ENCODE measurements at places on chromosomes 4 and X. TPM values are rescaled to one million over a fixed set of nuclear protein-coding genes. Genes with fewer than 3 reads are reported as not detected.
A peak's percentile ranks its signal among the peaks of the same experiment; 100 is the strongest.

DNA sequence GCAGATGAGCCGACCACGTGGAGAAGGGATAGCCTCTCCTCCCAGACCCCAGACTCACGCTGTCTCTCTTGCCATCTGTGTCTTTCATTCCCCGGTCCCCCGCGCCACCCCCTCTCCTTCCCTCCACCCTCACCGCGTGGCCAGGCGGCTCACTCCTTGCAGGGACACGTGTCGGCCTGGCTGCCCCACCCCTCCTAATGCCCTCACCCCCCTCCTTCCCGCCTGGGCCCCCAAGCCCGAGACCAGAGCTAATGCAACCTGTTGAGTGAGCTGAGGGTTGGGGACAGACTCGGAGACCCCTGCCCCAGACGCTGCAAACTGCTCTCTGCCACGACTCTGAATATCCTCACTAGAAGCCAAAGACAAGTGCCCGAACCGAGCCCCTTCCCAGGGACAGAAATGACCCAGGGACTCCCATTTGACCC lies 1.8 kb downstream of the SLC38A5 start:
- peak; percentile 61 for DNase-seq
- H3K4me3 ChIP-seq = peak overlapping the region; percentile 93
- peaks cover 38% of the 10 kb centered on the region for H3K4me1 ChIP-seq
- peak overlapping the region; percentile 92 for H3K27ac ChIP-seq

- H3K36me3 ChIP-seq = peaks cover 3% of the 10 kb centered on the region
- peak overlapping the region; percentile 8 for H3K27ac ChIP-seq
- H3K4me3 ChIP-seq = peak overlapping the region; percentile 72
- H3K27me3 ChIP-seq = peaks cover 58% of the 10 kb centered on the region
- peak; percentile 95 for DNase-seq
Measured at GRCh38 chr4:13548984-13549546, 4.8 kb upstream of the NKX3-2 start.

DNA sequence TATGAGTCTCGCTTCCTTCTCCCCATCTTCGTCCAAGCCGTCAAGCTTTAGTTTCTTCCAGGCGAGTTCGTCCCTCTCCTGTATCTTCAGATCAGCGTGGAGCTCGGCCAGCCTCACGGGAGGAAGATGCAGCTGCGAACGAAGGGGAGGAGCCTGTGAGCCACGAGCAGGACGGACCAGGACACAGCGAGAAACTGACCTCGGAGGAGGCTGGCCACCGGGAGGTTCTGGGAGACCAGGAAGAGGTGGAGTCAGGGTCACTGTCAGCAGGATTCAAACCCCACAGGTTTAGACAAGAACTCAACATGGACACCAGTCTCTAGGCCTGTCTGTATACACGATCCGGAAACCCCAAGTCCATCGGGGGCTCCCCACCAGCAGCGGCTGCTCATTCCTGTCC lies 7.3 kb downstream of the LRPAP1 start:
- H3K4me1 ChIP-seq = peaks cover 12% of the 10 kb centered on the region
- H3K27ac ChIP-seq = no peak overlapping the region
- DNase-seq = no peak
- peaks cover 6% of the 10 kb centered on the region for H3K36me3 ChIP-seq
- H3K27me3 ChIP-seq = no peaks in the 10 kb centered on the region

GRCh38 chr4:182294451-182294850 lies 51.2 kb downstream of the TENM3 start:
- no peaks in the 10 kb centered on the region for H3K4me1 ChIP-seq
- no peaks in the 10 kb centered on the region for H3K36me3 ChIP-seq
- H3K4me3 ChIP-seq = no peak overlapping the region
- H3K27me3 ChIP-seq = no peaks in the 10 kb centered on the region
- DNase-seq = no peak

DNA sequence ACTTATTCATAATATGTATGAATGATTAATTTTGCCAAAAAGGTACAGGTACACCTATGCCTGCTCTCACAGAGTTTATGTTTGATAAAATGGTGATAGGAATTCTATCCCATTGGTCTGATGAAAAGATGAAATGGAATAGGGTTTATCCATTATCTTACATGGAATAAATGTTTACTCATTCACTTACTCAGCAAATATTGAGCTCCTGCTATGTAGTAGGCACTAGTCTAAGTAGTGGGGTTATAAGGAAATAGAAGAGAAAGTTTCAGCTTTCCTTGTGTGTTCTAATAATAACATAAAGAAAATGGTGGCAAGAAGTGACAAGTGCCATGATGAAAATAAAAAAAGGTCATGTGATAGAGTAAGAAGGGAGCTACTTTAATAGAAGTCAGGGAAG lies 12.4 kb upstream of the SLC10A7 start:
- H3K27me3 ChIP-seq = peaks cover 3% of the 10 kb centered on the region
- no peak for DNase-seq
- no peaks in the 10 kb centered on the region for H3K36me3 ChIP-seq
- H3K4me1 ChIP-seq = no peaks in the 10 kb centered on the region
- H3K4me3 ChIP-seq = no peak overlapping the region
- no peak overlapping the region for H3K27ac ChIP-seq

RBM46 gene
- total RNA-seq = not detected

P2RY8 gene
- total RNA-seq = 28.3 TPM

SYP gene
- total RNA-seq = 11.4 TPM

S100P gene
- total RNA-seq = 4.3 TPM

All from activated CD8-positive, alpha-beta T cell treated with anti-CD3 and anti-CD28 coated beads for 36 hours (primary cell).